ENCODE measurements at places on chromosomes 5 and 9.

DNA sequence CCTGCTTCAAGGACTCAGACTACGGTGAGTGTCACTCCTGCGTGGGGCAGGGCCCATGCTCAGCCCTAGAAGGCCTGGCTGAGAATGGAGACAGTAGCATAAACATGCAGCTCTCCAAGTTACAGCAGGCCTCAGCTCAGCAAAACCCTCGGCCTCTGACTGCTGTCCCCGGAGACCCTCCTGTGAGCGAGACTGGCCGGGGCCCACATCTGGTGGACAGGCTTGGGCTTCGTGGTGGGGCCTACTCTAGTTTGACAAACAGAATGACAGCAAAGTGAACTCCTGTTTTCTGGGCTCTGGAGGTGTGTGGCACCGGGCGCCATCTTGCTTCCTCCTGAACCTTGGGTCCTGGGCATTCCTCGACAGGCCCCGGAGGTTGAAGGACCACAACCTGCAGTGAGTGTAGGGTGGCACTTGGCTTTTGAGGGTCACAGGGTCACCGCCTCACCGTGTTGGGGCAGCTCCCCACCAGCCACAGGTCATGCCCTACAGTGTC lies 97.5 kb downstream of the PHF2 start:
- no peak for DNase-seq

GRCh38 chr5:98263084-98263483 lies 510.4 kb upstream of the RGMB start:
- DNase-seq: no peak

- DNase-seq: no peak
Observed at GRCh38 chr5:102856389-102856777, 101.3 kb downstream of the PAM start.

GRCh38 chr5:59116231-59116865 lies 533.5 kb downstream of the RAB3C start:
- no peak for DNase-seq

DNA sequence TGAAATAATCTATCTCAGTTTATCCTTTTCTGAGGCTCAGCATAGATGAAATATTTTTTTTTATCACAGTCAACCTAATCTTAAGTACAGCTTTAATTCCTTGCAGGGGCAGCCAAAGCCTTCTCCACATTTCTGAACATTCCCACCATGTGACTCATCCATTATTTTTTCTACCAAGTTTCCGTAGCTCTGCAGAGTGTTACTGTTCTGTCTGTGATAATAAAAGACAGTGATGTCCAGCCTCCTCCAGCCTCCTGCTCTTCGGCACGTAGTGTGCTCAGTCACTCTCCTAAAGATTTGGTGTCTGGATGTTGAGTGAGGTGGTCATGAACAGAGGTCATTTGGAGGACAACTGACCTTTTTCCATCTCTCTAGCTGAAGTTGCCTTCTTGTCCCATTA lies 338.1 kb upstream of the ADAMTS16 start:
- no peak for DNase-seq

GRCh38 chr9:26974927-26975326 lies 18.7 kb downstream of the IFT74 start:
- DNase-seq: no peak

GRCh38 chr5:166045961-166046360 lies 2245.5 kb upstream of the WWC1 start:
- no peak for DNase-seq

GRCh38 chr9:29659014-29659413 lies 2085.7 kb upstream of the C9orf72 start:
- no peak for DNase-seq

DNA sequence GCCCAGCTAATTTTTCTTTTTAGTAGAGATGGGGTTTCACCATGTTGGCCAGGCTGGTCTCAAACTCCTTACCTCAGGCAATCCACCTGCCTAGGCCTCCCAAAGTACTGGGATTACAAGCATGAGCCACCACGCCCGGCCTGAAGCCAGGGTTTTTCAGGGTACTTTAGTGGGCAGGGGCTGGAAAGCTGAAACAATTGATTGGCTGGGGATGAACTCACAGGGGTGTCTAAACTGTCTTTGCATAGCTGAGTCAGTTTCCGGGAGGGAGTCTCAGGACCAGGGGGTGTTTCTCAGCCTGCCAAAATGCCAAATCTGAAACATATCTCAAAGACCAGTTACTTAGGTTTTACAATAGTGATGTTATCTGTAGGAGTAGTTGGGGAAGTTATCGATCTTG lies 46.1 kb downstream of the PRUNE2 start:
- no peak for DNase-seq

- no peak for DNase-seq
Observed at GRCh38 chr5:142432369-142432863, 107.6 kb upstream of the SPRY4 start.

DNA sequence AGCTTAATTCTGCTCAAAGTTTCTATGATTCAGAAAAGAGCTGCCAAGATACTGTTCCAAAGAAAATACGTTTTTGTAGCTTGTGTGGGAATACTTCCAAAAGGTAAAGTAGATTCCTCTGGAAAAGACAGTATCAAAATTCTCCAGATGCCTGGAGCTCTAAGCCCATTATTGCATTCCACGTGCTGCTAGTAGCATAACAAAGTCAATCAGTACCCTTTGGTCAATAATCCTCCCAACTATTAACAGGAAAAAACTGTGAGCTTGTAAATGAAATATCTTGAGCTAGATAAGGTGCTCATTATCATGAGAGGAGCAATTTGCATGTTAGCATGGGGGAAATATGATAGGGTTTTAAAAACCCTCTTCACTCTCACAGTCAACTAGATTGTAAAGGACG lies 229.5 kb upstream of the TYRP1 start:
- DNase-seq: no peak

GRCh38 chr5:174895360-174895759 lies 171.0 kb downstream of the MSX2 start:
- no peak for DNase-seq

GRCh38 chr9:99713838-99714306 lies 107.8 kb upstream of the NR4A3 start:
- no peak for DNase-seq

- DNase-seq: no peak
Observed at GRCh38 chr9:97387504-97387886, 24.4 kb upstream of the TDRD7 start.

- no peak for DNase-seq
Observed at GRCh38 chr5:67047160-67047559, 149.4 kb downstream of the CD180 start.

DNA sequence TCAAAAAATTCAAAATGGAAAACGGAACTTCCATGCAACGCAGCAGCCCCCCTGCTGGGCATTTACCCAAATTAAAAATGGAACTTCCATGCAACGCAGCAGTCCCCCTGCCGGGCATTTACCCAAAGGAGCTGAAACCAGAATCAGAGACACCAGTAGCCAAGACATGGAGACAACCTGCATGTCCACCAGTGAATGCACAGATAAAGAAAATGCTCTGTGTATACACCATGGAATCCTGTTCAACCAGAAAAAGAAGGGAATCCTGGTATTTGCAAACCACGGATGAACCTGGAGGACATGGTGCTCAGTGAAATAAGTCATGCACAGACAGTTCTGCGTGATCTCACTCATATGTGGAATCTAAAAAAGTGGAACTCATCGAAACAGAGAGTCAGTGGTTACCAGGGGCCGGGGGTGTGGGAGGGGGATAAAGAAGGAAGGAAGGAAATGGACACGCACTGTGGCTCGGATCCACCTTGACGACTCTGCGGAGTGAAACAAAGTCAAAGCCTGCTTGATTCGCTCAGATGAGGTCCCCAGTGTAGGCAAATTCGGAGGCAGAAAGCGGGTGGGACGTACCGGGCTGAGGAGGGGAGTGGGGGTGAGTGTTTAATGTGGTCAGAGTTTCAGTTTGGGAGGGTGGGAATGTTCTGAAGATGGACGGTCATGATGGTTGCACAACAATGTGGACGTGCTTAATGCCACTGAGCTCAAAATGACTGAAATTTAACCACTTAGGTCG lies 40.2 kb upstream of the EXOC3 start:
- no peak for DNase-seq

DNA sequence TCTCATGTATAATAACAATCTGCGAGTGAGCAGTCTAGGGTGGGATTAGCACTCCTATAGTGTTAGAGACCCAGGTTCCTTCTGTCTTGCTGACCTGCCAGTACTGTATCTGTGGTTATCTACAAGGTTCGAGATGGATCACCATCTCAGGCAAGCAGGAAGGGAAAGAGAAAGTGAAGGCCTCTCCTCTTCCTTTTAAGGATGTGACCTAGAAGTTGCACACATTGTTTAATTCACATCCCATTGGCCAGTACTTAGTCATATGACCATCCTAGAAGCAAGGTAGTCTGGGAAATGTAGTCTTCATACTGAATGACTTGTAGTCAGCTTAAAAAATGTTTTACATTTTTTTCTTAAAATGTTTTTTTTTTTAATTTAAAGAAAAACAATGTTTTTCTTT lies 168.6 kb downstream of the CARTPT start:
- DNase-seq: peak; percentile 71

DNA sequence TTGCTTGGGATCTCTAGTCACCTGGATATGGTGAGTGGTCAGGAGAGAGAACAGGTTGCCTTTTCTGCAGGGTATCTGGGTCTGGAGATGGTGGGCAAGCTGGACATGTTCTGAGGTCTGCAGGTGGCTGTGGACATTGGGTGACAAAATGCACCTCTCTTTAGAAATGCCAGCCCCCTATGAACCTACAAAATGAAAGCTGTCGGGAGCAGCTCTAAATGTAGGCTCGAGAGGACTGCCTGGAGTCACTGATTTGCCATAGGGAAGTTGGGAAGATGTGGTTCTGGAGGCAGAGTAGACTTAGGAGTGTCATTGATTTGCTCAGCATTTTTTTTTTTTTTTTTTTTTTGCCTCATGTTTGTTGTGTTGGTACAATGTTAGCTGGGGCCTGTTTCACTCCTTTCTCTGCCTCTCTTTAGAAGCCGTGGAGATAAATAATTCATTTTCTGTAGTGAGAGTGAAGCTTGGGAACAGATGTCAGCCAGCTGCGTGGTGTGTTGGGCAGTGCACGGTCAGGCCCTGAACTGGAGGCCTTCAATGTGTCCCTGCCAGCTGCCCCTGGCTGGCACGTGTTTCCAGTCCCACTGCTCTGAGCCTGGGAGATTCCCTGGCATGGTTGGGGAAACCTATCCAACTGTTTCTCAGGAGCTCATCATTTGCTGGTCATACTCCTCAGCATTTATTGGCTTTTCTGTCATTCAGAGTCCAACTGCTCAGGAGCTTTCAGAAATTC lies 5.4 kb downstream of the RGS3 start:
- DNase-seq: no peak

- no peak for DNase-seq
Observed at GRCh38 chr9:279674-280073, 65.0 kb downstream of the DOCK8 start.

DNA sequence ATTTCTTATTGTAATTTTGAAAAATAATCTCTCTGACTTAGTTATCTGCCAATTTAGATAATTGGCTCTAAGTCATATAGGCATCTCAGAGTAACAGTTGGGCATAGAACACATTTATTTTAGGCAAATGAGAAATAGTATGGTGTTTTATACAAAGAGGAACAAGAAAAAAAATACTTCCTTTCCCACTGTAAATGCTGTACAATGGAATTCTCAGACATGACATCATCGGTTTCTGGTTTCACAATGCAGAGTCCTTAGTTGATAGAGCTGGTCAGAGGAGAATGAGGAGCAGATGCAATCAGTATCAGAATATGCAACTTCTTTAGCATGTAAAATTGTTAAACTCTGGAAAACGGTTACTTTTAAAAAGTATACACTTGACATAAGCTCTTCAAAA lies 49.4 kb downstream of the PLK2 start:
- no peak for DNase-seq

GRCh38 chr5:74519161-74519571 lies 121.4 kb downstream of the ENC1 start:
- no peak for DNase-seq

- DNase-seq: no peak
Observed at GRCh38 chr5:114153833-114154232, 208.0 kb upstream of the KCNN2 start.

DNA sequence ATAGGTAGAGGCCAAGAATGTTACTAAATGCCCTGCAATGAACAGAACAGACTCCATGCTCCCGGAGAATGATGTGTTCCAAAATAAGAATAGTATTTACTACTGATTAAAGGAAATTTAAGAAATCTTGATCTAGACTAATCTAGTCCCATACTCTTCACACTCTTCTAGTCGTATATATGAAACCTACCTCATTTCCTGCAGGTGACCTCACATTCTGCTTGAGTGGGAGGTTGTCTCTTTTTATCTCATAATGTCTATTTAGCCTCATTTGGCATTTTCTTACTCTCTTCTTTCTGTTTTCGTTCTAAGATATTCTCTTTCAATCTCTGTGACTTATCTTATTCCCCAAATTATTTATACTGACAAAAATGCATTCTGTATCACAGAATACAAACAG lies 9.2 kb upstream of the SHOC1 start:
- no peak for DNase-seq

- DNase-seq: peak; percentile 65
Observed at GRCh38 chr5:145811834-145812625, 23.1 kb downstream of the PRELID2 start.

- no peak for DNase-seq
Observed at GRCh38 chr5:3118340-3118739, 366.9 kb upstream of the IRX2 start.

DNA sequence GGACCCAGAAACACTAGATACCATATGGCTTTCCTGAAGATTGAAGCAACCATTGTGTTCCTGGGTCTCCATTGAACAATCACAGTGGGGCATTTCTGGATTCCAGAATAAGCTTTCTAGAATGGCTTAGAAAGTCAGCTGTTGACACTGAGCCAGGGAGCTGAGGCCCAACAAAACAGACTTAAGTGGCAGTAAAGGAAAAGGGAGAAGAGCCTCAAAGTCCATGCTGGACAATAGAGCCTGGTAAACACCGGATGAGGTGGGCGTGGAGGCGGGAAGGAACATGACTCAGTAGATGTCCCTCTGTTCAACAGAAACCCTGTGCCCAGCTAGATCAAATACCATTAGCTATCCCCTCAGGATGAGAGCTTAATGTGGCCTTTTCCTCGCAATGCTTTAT lies 14.8 kb downstream of the SPARC start:
- DNase-seq: no peak

DNA sequence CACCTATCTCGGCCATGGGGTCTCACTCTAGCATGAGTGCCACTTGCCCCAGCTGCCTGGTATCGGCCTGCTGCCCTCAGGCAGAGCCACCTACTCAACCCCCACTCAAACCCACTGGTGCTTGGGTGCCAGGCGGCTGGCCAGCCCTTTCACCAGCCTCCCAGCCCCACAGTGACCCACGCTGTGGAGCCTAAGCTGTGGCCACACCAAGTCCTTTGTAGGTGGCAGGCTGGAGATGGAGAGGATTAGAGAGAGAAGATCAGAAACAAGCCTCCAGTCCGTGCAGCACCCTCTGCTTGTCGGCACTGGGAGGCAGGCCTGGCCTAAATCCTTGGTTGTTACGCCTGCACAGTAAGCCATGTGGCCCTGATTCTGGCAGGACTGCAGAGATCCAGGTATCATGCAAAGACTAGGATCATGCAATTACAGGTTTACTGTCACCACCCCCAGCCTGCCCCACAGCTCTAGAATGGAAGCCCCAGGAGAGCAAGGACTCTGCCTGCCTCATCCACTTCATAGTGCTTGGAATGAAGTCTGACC lies 171.7 kb downstream of the COL23A1 start:
- DNase-seq: no peak

- peak; percentile 42 for DNase-seq
Observed at GRCh38 chr5:132961887-132962286, 1.5 kb downstream of the AFF4 start.
